Esophagus squamous epithelium (tissue), 5 donors: ENCODE measurements at places on chromosomes 7 and 10.

- DNase-seq, result no peak
These were observed 26.4 kb downstream of the ANXA8 start for GRCh38 chr10:47457528-47457820.

- no peak for DNase-seq
These were observed 462.5 kb downstream of the PLXNA4 start for GRCh38 chr7:132113536-132114371.

- DNase-seq, result no peak
These were observed 39.0 kb downstream of the FKBP6 start for GRCh38 chr7:73366990-73367389.

- no peak for DNase-seq
These were observed 559 bp downstream of the KCNMA1 start for GRCh38 chr10:77636967-77637531.

DNA sequence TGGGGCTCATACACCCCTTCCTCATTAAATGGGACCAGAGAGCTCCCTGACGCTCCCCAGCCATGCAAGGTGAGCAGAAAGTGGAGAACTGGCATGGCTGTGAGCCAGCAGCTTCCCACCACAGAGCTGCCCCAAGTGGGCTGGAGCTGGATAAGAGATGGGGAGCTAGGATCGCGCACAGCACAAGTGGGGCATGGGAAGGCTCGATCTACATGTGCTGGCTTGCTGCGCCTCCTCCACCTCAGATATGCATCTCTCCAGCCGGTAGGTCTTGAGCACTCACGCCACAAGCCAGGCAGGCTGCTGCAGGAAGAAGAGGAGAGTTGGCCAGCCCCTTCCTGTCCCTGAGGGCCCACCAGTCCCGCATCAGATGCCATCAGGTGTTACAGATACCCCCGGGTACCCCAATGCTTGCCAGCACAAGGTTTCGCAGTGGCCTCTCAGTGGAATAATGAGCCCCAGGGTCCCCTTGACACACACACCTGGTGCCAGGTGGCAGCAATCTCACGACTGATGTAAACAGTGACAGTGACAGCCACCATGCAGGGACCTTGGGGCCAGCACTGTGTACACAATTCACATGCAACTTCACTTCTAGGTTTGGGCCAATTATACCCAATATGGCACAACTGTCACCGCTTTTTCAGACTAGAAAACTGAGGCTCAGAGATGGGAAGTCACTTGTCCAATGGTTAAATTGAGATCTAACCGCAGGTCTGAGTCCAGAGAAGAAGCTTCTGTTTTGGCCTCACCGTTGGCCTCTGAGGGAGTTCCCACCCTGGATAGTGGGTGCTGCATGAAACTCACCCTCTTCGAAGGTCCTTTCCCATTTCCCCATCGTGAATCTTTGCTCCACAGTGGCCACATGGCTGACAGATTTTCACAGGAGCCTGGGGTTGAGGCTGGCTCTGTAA, 79.3 kb downstream of the OAT start:
- DNase-seq, result no peak

DNA sequence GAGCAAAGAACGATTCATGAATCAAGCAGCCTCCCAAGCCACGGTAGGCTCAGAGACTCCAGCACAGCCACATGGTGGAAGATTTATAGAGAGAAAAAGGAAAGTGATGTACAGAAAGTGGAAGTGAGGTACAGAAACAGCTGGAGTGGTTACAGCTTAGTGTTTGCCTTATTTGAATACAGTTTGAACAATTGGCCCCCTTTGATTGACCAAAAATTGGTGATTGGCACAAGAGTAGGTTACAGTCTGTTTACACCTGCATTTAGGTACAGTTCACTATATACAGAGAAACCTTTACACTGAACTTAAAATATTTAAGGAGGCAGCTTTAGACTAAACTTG, 136.4 kb upstream of the ASAH2 start:
- no peak for DNase-seq

GRCh38 chr7:35716038-35716803, 21.3 kb upstream of the HERPUD2 start:
- DNase-seq, result no peak

- DNase-seq, result no peak
These were observed 163.1 kb downstream of the ZNF438 start for GRCh38 chr10:30868611-30869010.

DNA sequence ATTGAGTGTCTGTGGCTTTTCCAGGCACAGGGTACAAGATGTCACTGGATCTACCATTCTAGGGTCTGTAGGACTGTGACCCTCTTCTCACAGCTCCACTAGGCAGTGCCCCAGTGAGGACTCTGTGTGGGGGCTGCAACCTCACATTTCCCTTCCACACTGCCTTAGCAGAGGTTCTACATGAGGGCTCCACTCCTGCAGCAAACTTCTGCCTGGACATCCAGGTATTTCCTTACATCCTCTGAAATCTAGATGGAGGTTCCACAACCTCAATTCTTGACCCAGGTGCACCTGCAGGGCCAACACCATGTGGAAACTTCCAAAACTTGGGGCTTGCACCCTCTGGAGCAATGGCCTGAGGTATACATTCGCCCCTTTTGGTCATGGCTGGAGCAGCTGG, 183.7 kb downstream of the KCND2 start:
- no peak for DNase-seq

GRCh38 chr7:66597461-66597860, 31.2 kb upstream of the KCTD7 start:
- DNase-seq, result no peak

- DNase-seq, result no peak
These were observed 203.5 kb downstream of the USP6NL start for GRCh38 chr10:11407939-11408338.

- no peak for DNase-seq
These were observed 62.4 kb upstream of the LRRC18 start for GRCh38 chr10:49001870-49002672.

DNA sequence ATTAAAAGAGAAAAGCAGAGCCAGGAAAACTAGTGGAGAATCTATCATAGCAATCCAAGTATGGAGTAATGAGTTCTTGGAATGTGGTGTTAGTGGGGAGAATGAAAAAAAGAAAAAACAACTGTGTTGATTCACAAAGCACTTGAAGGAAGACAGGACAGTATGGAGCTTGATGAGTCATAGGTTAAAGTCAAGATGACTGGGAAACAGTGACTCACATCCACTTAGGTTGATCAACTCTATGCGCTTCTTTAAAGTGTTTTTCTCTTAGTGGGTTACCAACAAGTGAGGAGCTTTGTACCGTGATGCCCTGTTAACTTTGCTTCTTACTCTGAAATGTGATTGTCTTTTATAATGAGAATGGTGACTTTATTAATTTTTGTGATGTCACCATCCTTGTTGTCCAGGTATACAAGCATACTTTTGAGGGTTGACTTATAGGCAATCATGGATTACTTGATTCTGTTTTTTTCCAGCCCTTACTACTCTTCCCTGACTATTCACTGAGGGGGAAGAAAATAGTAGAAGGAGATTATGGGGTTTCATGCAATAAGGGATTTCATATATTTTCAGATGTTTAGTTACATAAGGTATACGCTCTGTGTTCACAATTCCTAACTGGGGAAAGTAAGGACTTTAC, 32.1 kb upstream of the MDFIC start:
- DNase-seq, result no peak

DNA sequence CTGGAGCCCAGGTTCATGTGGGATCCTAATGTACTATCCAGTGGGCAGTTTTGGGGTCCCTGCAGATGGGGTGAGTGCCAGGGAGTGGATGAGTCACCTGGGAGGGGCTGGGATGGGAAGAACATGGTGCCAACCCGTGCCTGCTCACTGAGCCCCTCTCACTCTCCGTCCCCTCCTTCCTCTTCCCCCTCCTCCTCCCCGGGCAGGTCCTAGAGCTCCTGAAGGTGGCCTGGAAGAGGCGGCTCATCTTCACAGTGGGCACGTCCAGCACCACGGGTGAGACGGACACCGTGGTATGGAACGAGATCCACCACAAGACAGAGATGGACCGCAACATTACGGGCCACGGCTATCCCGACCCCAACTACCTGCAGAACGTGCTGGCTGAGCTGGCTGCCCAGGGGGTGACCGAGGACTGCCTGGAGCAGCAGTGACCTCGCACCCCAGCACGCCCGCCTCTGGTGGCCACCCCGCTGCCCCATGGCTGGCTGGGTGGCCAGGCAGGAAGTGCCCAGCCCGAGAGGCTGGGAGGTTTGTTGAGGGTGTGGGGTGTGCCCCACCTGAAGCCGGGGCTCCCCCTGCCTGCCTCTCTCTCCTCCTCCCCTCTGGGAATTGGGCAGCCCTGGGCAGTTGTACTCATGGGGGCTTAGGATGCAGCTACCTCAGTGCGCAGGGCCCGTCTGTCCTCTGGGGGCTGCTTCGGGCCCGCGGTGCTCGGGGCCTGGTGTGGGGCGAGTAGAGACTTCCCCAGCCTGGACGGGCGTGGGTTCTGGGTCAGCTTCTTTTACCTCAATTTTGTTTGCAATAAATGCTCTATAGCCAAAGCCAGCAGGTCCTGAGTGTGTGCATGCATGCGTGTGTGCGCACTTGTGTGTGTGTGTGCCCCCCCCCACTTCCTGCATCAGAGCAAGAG, 4.9 kb upstream of the UPK3B start:
- no peak for DNase-seq

DNA sequence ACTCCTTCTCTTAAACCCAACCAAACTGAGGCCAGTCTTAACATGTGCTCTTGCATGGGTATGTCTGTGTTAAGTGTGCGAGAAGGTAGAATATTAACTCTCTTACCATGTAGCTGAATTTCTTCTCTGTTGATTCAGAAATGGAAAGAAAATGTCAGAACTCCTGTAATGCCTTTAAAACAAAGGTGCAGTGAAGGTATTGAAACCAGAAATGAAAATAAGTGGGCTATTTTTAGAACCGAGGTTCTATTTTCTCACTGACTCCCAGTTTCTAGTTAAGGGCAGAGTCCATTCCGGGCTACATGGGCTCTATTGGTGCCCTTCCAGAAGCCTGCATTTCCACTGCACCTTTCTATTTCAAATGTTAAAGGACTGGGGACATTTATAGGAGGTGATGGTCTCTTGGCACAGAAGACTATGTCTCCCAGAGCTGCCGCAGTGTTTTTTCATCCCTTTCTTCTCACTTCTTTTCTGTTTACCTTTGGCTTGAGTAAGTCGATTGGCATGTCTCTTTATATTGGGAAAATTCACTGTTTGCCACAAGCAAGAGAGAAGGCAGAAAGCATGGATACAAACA, 174.9 kb downstream of the LRMDA start:
- no peak for DNase-seq

DNA sequence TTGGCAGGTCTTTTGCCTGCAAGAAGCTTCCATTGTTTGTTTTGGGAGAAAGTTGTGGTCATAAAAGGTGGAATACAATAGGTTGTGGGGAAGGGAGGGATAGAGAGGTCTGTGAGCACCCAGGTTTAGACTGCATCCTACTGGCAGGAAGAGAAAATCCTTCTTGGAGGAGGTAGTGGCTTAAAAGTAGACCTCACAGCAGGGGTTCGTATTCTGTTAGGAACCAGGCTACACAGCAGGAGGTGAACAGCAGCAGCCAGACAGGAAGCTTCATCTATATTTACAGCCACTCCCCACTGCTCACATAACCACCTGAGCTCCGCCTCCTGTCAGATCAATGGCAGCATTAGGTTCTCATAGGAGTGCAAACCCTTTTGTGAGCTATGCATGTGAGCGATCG, 245.3 kb downstream of the NSUN6 start:
- DNase-seq, result no peak

DNA sequence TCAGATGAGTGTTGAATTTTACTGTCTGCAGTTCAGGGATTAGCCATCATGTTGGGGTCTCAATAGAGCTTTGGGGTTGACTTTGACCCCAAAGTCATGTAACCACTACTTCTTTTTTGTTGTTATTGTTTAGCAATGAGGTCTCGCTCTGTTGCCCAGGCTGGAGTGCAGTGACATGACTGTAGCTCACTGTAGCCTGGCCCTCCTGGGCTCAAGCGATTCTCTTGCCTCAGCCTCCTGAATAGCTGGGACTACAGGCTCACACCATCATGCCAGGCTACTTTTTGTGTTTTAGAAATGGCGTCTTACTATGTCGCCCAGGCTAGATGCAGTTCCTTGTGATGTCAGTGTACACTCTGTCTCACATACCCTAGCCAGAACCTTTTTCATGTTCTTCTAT, 598.4 kb downstream of the LRMDA start:
- DNase-seq, result no peak

- no peak for DNase-seq
These were observed 24.3 kb upstream of the LARP4B start for GRCh38 chr10:955820-956217.

- no peak for DNase-seq
These were observed 49.9 kb upstream of the ZRANB1 start for GRCh38 chr10:124892031-124892430.

- DNase-seq, result no peak
These were observed 28.8 kb downstream of the ITGB8 start for GRCh38 chr7:20359341-20359963.

- DNase-seq, result no peak
These were observed 19.9 kb upstream of the ATOH7 start for GRCh38 chr10:68251625-68252495.

DNA sequence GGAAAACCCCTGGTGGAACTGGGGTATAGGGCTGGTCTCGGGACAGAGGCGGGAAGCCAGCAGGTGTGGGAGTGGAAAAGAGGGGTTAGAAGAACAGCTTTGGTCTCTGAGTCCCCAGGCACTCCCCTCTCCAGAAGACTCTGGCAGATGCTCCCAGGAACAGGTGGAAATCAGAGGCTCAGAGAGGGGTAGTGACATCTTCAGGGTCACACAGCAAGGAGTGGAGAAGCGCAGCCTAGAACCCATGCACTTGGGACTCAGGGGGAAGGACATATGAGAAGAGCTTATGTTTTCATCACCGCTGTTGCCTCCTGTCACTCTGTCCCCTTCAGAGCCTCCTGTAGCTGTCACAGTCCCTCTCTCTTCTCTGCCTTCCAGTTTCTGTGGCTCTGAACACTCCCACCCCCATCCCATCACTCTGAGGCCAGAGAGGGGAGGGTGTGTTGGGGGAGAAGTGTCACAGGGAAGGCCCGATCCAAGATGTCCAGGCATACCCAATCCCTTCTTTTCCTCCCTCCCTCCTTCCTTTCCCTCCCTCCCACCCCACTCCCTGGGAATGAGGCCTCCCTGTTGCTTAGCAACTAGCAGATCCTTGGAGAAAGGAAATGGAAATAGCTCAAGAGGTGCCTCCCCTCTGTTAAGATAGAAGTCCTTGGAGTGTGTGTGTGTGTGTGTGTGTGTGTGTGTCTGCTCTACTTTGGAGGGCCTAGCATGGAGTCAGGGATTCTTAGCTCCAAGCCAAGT, 32.0 kb downstream of the SRRM3 start:
- DNase-seq, result no peak

DNA sequence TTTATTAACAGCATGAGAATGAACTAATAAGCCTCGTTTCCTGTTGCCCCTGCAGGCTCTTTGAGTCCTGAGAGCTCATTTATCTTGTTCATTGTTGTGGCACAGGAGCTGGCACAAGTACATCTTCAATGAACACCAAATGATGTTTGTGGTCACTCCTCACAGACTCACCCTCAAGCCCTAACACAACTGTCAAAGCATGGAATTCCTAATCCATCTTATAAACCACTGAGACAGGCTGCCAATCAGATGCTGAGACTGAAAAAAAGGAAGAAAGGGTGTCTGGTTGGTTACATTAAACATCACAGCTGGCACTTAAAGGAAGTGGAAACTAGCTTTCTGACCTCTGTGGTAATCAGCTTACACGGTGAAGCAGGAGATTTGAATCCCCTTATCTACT, 7.7 kb upstream of the CCDC172 start:
- DNase-seq, result no peak
